Stimulated activated CD4-positive, alpha-beta T cell treated with anti-CD3 and anti-CD28 coated beads, Interleukin-12 subunit alpha, Interleukin-12 subunit beta, amount 100 ng/mL, for 48 hours (primary cell): ENCODE measurements at places on chromosomes 4 and X.
A peak's percentile ranks its signal among the peaks of the same experiment; 100 is the strongest.

DNA sequence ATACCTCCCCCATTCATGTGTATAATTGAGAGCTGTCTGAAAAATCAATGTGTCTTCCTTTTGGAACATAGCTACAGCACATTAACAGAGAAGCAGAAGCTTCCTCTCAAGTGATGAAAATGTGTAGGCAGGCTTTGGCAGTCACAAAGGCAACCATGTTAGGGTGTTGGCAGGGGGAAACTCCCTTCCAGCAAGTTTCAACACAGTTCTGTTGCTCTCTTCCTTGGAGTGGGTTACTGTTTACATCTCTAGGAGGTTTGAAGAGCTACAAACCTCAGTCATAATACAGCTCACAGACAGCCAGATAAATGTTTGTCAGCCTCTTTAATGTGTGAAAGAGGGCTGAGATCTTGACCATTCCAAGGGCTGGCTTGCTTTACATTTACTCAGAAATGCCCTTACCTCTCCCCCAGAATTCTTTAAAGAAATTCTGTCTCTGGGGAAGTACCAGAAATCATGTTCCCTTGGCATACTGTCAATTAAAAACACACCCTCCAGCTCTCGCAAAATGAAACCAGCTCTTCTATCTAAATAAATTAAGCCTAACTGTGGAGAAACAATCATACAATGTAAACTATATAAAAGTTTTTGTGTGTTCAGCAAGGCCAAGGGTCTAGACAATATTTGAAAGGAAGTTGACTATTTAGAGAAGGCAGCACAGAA, 18.9 kb downstream of the ZBTB33 start:
- no peak for DNase-seq

DNA sequence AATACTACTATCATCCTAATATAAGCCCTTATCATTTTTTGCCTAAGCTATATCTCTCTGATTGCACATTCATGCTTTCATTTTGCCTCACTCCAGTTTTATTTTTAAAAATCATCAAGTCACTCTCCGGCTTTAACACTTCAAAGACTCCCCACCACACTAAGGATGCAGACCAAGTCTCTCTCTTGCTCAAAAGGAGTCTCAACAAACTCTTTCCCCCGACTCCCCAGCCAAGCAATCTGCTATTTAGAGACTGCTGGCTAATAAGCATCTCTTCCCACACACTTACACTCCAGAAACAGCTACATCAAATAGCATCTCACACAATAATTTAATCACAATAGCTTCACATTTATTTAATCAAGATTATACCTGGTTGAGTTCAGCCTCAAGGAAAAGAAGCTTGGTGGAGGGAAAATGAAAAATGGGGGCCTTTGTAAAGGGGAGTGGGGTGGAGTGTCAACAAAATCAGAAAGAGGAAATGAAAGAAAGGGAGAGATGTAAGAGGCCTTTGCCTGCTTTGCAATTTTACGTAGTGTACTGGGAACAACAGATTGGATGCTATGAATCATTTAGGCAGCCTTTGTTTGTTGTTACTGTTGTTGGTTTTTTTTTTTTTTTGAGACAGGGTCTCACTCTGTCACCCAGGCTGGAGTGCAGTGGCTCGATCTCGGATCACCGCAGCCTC, 104.1 kb upstream of the MCF2 start:
- no peak for DNase-seq

- peak; percentile 74 for DNase-seq
These were observed 179.9 kb upstream of the PPP3CA start for GRCh38 chr4:101527188-101527587.

DNA sequence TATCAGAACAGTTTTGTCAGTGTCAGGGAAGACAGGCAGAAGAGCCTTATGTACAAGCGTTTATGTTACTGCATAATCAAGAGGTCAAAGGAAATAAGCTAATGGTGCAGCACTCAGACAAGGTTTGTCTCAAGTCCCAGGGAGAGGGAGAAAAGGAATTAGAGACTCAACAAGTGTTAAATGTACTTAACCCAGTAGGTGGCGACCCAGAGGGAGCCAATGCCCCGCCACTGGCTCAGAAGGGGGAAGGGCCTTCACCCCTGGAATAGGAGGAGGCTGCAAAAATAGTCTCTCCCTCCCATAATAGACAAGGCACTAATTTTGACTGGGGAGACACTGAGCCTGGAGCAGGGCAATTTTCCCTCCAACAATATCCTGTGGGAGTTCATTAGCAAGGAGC, 14.1 kb upstream of the PAPSS1 start:
- DNase-seq, result no peak
